ENCODE measurements at places on chromosomes 1 and 21.

DNA sequence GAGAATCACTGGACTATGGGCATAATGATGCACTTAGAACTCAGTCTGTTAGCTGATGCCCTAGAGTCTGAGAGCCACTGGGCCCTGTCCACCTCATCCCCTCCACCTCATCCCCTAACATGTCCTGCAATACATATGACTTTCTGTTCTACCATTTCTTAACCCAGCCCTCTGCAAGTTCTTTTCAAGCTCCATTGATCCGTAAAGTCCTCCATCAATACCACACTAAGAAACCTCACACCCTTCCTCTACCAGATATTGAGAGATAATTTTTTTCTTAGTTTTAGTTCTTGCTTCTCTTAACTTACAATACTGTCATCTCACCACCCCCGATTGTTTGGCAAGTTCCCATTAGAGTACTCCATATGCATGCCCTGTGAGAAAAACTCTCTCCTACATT lies 22.1 kb downstream of the FCRL4 start:
- no peak for DNase-seq

DNA sequence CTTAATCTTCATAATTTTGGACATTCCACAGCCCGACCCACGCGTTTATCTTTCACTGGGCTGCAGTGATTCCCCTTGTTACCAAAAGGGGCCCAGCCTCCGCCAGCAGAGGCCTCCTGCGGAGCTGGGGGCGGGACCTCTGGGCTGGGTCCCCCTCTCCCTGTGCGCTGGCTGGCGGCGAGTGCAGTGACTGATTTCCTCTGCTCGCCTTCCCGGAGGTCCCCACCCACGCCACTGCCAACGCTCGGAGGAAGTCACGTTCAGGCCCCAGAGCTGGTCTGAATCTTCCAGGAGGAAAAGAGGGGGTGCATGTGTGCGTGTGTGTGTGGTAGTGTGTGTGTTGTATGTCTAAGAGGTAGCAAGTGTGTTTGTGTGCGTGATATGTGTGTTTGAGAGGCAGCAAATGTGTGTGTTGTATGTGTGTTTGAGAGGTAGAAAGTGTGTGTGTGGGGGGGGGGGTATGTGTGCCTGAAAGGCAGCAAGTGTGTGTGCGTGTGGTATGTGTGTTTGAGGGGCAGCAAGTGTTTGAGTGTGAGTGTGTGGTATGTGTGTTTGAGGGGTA lies 35.0 kb upstream of the JAK1 start:
- DNase-seq, result no peak

- no peak for DNase-seq
Measured at GRCh38 chr1:47554082-47554481, 116.2 kb downstream of the FOXD2 start.

DNA sequence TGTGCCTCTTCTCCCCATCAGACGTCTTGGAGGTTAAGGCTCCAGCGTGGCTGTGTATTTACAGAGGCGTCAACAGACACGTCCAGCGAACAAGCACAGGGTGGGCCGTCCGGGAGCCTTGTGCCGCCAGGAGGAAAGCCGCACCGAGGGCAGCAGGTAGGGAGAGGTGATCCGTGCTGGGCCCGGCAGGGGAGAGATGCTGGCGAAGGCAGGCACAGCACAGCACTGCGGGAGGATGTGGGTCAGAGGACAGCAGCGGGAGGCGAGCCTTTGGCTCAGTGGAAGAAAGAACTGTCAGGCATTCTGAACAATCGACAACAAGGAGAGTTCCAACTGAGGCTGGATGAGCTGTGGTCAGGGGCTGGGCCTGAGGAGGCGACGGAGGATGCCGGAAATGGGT lies 144.1 kb upstream of the TNR start:
- no peak for DNase-seq

DNA sequence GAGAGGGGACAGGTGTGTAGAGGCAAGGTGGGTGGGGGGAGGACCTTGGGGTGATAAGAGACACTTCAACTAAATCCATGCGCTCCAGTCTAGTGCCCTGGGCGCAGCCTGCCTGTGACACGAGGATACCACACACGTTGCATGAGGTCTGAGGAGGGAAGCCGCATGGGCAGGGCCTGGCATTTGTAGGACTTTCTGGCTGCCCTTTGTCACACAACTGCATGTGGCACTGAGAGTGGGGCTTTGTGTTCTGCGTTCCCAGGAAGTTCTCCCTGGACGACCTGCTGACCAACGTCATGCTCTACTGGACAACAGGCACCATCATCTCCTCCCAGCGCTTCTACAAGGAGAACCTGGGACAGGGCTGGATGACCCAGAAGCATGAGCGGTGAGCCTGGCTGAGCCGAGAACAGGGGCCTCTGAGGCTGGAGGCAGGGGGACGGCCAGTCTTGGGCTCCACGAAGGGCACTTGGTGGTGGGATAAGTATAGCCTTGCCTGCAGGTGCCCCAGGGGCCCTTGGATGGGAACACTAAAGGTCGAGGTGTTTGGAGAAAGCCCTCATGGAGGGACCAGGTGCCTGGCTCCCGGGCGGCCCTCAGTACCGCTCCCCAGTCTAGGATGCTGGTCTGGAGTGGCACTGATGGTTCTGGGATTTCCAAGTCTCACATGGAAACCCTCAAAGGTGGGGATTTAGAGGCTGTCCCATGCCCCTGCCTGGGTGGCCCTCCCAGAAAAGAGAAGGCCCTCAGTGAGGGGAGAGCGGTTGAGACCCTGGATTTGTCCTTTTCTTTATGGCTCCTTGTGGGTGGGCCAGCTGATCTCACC lies 34.5 kb downstream of the EPHX1 start:
- no peak for DNase-seq

- DNase-seq, result no peak
Measured at GRCh38 chr1:202599669-202600431, 110.4 kb downstream of the SYT2 start.

DNA sequence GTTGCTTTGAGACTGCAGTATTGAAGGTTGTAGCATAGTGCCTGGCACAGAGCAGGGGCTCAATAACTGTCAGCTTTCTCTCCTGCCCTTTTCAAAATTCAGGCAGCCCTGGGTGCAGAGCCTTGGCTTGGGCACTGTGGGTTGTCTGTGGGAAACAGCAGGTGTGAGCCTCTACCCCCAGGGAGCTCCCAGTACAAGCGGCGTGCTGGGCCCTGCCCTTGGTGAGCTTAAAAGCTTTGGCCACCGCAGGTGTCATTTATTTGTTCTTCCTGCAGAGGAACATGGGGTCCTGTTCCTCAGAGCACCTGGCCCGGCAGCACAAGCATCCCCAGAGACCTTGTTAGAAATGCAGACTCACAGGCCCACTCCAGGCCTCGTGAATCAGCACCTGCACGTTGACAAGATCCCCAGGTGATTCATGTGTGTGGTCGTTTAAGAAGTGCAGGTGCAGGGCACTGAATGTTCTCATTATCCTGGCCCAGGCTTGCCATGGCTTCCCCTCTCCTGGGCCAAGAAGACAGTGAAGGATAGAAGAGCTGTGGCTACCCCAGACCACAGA lies 29.9 kb upstream of the IGSF21 start:
- no peak for DNase-seq

DNA sequence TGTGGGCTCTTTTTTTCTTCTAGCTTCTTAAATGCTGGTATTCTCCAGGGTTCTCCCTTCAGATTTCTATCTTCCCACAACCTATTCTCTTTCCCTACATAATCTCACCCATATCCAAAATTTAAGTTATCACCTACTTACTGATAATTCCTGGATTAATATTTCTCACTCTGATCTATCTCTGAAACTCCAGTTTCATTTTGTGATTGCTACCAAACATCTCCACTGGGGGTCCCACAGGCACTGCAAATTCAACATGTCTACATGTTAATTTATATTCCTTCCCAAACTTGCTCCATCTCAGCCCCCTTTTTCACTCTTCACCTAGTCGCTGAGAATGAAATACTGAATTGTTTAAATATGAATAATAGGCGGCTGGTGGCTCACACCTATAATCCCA lies 9.9 kb upstream of the C1orf141 start:
- DNase-seq, result no peak

- DNase-seq, result no peak
Measured at GRCh38 chr1:96979304-96980268, 258.0 kb downstream of the PTBP2 start.

GRCh38 chr1:226872437-226872836 lies 2.0 kb downstream of the PSEN2 start:
- no peak for DNase-seq

DNA sequence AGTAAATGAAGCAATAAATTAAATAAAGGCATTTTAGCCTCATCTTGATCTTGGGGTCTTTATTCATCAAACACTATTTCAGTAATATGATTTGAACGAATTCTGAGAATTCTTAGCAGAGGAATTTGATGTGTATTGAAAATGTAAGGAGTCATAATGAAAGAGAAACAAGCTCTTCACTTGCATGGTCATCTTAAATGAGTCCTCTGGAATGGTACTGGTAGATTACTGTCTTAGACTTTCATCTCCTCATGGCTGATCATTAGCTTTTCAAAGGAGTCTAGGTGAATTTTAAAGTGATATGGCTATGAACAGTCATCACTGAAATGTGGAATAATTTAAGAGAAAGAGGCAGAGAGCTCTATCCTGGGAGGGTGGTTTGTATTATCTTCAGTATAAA lies 30.0 kb downstream of the PRRC2C start:
- DNase-seq, result no peak

DNA sequence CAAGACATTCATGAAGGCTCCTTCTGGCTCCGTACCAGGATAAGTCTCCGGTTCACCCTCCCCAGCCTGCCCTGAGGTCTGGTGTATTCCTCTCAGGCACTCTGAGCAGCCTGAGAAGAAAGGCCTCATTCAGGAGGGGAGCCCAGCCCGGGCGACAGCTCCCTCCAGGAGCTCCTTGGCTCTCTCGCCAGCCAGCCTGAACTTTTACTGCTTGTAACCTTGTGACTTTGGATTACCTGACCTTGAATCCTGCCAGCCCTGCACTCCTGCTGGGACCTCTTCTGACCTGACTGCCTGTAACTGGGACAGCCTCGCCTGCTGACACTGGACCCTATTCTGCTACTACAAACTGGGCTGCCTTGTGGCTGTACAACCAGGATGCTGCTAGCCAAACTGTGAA lies 65.8 kb downstream of the CD34 start:
- DNase-seq, result no peak

DNA sequence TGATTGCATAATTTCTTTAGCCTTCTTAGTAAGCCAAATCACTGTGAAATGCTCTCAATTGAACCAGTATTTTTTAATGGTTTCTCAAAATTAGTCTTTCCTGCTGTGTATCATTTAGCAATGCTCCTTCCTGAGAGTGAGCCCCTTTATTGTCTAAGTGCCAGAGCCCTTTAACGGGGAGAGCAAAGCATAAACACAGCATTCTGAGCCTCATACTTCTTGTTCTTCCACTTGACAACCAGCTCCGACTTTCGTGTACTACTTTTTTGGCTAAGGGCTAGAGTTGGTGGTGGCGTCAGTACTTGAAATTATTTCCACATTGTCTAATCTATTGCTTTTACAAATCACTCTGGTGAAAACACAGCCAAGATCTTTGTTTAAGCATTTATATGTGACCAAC lies 299.0 kb downstream of the TPR start:
- DNase-seq, result no peak

GRCh38 chr1:31595836-31596736 lies 19.8 kb downstream of the TINAGL1 start:
- no peak for DNase-seq

- DNase-seq, result no peak
Measured at GRCh38 chr1:53573931-53574330, 114.7 kb downstream of the DMRTB1 start.

DNA sequence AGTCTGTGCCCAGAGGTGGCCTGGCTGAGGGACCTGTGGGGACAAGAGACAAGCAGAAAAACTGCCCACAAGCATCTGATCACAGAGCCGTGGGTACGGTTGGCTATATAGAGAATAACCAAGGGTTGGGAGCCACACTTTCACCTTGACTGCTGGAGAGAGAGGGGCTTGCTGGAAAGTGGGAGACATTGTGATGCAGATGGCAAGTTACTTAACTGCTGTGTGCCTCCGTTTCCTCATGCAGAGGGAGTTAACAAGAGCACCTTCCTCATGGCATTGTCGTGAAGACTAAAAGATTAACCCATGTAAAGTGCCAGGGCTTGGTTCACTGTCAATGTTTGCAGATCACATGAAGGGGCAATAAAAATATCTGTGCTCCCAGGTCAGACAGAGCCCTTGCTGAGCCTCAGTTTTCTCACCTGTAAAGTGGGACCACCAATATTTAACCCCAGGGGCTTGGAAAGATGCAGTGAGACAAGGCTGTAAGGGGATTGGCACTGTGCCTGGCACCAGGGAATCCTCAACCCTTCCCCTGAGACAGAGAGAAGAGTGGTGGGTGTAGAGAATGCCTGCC lies 52.8 kb downstream of the SDC3 start:
- no peak for DNase-seq

DNA sequence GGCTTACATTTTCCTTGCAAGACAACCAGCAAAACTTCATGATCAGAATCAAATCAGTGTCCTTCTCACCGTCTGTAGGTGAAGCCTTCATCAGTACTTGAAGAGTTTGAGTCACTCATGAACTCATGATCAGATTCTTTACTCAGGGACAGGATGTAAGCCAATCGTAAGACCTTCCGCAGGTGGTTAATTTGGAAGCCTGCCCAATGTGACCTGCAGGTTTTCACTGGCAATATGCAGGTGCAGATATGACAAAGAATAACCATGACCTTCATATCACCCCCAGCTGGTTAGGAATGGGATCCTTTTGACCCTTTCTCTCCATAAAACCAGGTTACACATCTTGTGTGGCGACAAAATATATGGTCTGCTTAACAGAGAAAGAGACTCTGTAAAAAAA lies 2.4 kb upstream of the PRAMEF20 start:
- DNase-seq, result no peak

DNA sequence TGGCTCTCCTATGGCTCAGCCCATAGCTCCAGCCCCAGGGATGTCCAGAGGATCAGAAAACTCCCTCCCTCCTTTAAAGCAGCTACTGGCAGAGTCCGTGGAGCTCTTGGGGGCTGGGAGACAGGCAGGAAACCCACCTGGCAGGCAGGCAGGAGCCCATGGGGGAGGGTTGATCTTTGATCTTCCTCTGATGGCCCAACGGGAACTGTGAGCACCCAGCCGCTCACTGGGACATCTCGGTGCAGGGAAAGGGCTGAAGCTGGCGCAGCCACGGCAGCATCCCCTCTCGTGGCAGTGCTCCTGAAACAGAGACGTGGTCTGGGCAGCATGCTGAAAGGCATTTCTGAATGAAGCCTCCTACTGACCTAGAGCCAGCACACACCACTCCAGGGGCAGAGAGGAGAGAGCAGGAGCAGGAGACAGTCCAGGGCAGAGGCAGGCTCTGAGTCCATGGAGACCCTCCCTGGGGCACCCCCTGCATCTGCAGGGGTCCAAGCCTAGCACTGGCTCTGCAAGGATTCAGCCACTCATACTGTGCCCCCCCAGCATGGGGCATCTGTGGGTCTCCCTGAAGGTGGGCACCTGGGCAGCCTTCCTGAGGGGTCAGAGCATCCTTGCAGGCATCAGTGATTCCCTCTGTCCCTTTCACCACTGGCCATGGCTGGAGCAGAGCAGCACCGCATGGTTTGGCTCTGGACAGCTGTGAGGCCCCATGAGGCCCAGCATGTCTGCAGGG lies 4.9 kb upstream of the SLX9 start:
- DNase-seq, result no peak

Data from NCI-H2081 treated with DMSO at 0.1 percent for 48 hours (cell line).